ENCODE measurements at places on chromosomes 5 and 9.

DNA sequence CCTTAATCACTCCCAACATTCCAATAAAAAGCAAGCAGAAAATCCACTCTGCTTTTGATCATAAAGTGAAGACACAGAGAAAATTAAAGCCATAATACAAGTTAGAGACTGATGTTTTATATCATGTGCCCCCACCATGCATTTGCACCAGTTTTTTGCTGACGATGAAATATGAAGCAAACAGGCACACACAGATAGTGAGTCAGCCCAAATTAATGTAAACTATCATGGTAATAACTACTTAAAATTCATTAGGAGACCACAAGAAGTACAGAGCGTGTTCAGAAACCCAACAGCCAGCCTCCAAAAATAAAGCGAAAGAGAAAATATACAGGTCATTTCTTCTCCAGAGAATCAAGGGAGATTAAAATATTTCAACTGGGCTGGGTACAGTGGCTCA lies 46.4 kb upstream of the KDM4C start:
- DNase-seq: no peak

DNA sequence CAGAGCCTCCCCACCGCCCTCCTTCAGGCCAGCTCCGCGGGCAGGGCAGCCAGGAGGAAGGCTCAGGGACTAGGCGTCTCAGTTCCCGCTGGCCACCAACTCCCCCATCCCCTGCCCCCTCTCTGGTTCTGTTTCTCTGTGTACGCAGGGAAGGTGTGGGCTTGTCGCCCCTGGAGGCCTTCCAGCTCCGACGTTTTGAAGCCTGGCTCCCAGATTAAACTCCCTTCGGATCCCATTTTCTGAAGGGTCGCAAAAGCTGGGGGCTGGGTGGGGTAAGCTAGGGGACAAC lies 346 bp downstream of the ATOX1 start:
- DNase-seq: no peak

DNA sequence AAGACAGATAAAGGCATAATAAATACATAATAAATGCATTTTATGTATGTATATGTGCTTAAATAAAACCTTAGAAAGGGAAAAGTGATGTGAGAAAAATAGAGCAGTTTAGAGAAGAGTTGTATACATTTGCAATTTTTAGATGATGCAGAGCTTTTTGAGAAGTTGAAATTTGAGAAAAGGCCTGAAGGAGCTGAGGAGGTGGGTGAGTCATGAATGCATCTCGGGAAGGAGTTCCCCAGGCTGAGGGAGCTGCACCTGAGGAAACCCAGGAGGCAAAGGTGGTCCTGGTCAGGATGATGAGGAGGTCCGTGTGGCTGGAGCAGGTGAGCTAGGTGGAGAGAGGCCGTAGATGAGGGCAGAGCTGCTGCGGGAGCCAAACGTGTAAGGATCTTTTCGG lies 17.4 kb upstream of the CD180 start:
- DNase-seq: no peak

GRCh38 chr5:144183254-144183889 lies 12.7 kb downstream of the KCTD16 start:
- DNase-seq: no peak

- no peak for DNase-seq
Observed at GRCh38 chr9:121912812-121913627, 180.1 kb downstream of the TTLL11 start.
